ENCODE measurements at places on chromosomes 6 and 20.

DNA sequence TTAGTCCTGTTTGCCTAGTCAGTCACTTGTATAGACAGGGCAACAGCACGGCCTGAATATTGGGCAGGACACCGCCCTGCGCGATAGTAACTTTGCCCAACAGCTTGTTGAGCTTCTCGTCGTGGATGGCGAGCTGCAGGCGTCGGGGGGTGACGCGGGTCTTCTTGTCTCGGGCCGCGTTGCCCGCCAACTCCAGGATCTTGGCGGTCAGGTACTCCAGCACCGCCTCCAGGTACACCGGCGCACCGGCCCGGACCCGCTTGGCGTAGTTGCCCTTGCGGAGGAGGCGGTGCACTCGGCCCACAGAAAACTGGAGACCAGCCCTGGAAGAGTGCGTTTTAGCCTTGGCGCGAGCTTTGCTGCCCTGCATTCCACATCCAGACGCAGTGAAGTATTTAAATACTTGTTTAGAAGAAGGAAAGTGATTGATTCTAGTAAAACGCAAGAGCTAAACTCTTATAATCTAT is 92.8 kb upstream of the BTN3A2 start:
- no peak for DNase-seq

GRCh38 chr6:93972791-93973190 is 553.4 kb upstream of the EPHA7 start:
- DNase-seq = no peak

DNA sequence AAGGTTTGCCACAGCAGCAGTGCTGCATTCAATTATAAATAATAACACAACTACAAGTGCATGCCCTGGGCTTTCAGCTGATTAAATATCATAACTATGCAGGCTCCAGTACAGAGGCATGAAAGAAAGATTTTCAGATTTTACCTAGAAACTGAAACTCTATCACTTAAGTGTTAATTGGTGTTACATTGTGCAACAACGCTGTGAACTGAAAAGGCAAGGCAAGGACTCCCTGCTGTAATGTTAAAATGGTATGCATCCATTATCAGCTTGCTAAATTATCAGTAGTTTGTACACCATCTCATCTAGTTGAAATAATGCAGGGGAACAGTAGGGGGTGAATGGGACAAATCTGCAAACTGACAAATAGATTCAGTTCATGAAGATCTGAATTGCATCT is 976.7 kb upstream of the MANEA start:
- no peak for DNase-seq

- no peak for DNase-seq
Measured at GRCh38 chr6:85461798-85462170, 11.9 kb downstream of the NT5E start.

- DNase-seq = peak; percentile 9
Measured at GRCh38 chr6:1554476-1555310, 55.0 kb upstream of the FOXC1 start.

GRCh38 chr6:48658915-48659314 is 547.9 kb upstream of the PTCHD4 start:
- DNase-seq = no peak

DNA sequence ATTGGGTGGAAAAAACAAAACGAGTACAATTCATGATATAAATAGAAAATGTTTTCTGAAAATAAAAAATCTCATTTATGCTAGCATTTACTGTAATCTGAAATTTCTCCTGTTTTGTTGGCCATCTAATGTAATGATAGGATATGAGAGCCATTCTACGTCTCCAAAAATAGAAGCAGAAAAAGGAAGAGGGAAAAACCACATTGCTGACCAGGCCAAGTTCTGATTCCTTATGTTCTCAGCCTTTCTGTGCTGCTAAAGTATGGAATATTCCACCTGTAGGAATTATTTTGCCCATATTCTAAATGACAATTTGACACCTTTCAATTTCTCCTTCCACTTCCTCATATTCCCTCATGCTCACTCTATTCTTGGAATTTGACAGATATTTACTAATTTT is 110.2 kb downstream of the TBXT start:
- DNase-seq = no peak
